ENCODE measurements at places on chromosomes 5 and 9. TPM values are rescaled to one million over a fixed set of nuclear protein-coding genes. Genes with fewer than 3 reads are reported as not detected.

PIP5KL1 gene
- total RNA-seq = 2.2 TPM

PRRT1B gene
- total RNA-seq = not detected

ANKRD33B gene
- 5.7 TPM for total RNA-seq

MYMK gene
- total RNA-seq = not detected

NMUR2 gene
- total RNA-seq = not detected

ZNG1A gene
- 30.9 TPM for total RNA-seq

ITGA1 gene
- 62.3 TPM for total RNA-seq

SLC46A2 gene
- total RNA-seq = 0.35 TPM

FRMD3 gene
- 11.7 TPM for total RNA-seq

GABBR2 gene
- not detected for total RNA-seq

SV2C gene
- not detected for total RNA-seq

MEF2C gene
- 62.2 TPM for total RNA-seq

LARP1 gene
- total RNA-seq = 202 TPM

TMEM250 gene
- total RNA-seq = 30.2 TPM

ALDH7A1 gene
- total RNA-seq = 25.1 TPM

SPINK7 gene
- total RNA-seq = not detected

GADD45G gene
- total RNA-seq = 10.9 TPM

TMEFF1 gene
- total RNA-seq = 0.42 TPM

SH3RF2 gene
- total RNA-seq = 1.6 TPM

SPATA31A3 gene
- total RNA-seq = not detected

FBP2 gene
- total RNA-seq = not detected

Data from mesenteric fat pad (tissue), 1 donor.